ENCODE measurements at places on chromosomes 4 and X.

DNA sequence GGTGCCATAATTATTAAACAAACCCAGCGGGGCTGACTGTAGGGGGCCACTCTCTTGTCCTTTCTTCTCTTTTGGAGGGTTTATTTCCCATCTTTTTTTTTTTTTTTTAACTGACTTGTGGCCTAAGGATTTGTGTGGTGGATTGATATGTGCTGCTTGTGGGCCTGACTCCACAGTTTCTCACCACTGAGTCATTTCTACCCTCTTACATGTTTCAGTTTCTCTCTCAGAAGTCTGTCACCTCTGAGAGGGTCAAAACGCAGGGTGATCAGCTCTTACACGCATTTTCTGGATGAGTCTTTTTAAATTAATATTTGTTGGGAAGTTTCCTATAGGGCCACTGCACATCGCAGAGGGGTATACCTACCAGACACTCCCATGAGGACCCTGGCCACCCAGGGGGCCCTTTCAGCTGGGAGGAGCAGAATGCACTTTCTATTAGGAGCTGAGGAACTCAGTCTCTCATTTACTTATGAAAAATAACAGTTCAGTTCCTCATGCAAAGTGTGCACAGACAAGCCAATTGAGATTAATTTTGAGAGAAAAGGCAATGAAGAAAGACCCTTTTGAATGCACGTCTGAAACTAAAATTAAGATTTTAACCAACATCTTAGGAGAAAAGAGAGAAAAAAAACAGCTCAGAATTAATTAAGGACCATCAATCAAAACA, 407.9 kb downstream of the TECRL start:
- no peak for DNase-seq

DNA sequence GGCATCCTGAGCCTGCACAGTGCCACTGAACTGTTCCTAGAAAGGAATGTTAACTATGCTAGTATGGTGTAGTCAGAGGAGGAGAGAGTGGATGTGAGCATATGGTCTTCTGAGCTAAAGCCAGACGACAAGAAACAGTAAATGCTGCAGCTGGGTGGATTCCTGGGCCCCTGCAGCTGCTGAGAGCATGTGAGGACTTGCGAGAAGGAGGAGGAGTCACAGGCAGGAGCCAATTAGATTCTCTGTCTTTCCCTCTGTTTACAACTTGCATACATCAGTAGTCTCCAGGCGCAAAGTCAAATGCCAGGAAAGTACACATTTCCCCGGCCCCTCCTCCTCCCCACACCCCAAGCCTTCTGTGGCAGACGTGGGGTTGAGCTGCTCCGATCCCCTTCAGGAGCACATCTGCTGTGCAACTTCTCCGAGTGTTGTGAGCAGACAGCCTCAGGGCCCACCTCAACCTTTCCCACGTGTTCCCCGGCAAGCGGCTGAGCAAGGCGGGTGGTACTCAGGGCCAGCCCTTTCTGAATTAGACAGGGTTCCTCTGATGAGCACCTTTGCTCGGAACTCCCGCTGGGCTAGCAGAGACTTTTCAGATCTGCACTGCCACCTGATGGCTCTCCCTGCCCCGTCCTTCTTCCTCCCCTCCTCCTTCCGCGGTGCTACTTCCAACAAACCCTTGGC, 108.7 kb upstream of the ATP6AP2 start:
- DNase-seq, result peak; percentile 73

DNA sequence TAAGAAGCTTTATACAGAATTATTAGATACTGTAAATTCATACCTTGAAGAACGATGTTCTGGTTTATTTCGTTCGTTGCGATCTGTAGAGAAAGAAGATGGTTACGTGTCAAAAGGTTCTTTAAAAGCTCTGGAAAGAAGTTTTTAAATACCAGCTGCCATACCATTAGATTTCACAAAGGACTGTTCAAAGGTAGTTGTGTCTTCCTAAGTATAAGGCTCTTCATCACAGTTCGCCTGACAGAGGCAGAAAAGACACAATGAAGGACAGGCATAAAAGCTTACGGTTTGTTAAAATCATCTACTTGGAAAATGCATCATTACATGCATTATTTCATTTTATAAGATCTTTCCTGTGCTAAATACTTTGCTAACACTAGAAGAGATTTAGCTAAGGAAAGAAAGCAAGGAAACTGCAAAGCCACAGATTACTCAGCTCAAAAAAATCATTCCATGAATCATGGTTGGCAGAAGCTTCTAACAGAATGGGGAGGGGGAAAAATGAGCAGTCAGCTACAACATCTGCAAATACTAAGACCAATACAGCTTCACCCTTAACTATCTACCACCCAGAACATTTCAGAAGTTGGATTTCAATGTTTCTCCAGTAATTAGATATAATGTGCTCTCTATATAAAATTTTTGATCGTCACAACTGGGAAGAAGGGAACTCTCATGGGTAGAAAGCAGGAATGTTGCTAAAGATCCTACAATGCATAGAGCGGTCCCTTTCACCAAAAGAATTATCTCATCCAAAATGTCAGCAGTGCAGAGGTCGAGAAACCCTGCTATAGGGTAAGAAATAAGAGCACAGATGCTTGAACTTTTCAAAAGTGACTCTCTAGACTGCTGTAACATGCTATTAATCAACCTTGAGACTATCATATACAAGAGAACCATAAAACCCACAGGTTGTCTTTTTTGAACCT, 50.7 kb upstream of the PRSS48 start:
- DNase-seq, result peak; percentile 89

DNA sequence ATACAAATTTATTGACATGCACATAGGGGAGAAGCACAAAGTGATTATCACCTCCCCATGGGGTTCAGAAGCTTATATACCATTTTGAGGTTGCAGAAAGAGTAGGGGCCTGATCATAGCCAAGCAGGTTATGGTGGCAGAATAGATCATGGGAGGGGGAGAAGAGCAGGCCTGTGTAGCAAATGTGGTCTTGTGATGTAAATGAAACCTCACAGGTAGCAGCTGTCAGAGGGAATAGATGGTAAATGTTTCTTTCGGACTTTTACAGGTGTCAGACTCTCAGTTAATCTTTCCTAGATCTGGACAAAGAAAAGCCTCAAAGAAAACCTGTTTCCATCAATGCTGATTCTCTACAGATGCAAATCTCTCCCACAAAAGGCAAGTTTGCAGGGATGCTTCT, 84.4 kb downstream of the CFAP299 start:
- DNase-seq, result no peak

GRCh38 chr4:134773497-134774000, 572.0 kb upstream of the PABPC4L start:
- DNase-seq, result no peak

DNA sequence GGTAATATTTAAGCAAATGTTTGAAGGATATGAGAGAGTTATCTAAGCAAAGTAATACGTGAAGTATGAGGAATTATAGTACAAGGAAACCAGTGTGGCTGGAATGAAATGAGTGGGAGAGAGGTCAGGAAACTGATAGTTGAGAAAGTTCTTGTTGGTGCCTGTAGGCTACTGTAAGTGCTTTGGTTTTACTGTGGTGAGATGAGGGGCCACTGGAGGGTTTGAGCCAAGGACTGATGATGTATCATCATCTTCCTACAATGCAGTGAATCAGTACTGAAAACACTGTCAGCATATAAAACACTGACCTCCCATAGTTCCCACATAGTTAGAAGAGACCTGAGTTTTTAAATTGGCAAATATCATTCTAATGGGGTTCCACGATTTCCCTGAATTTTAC, 367.5 kb upstream of the CTSO start:
- peak; percentile 93 for DNase-seq

All from fibroblast of skin of right biceps (primary cell).